ENCODE measurements at places on chromosomes 1 and 21.
A peak's percentile ranks its signal among the peaks of the same experiment; 100 is the strongest.

GRCh38 chr1:21952786-21953520 is 15.8 kb upstream of the HSPG2 start:
- DNase-seq, result no peak

DNA sequence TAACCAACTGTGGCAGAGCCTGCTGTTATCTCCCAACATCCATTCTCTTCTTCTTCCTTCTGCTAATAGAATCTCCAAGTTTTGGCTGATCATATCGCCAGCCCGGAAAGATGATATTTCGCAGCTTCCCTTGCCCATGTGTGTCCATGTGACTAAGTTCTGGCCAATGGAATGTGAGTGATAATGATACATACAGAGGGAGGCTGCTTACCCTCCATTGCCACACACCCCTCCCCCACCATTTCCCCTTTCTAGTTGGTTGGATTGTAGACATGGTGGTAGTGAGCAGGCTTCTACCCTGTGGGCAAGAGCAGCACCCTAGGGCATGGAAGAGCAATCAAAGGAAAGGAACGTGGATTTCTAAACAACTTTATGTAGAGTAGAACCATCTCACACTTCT is 48.8 kb downstream of the SLC9C2 start:
- DNase-seq, result no peak

- DNase-seq, result peak; percentile 37
These were observed 9.0 kb downstream of the PRDX1 start for GRCh38 chr1:45512641-45513054.

DNA sequence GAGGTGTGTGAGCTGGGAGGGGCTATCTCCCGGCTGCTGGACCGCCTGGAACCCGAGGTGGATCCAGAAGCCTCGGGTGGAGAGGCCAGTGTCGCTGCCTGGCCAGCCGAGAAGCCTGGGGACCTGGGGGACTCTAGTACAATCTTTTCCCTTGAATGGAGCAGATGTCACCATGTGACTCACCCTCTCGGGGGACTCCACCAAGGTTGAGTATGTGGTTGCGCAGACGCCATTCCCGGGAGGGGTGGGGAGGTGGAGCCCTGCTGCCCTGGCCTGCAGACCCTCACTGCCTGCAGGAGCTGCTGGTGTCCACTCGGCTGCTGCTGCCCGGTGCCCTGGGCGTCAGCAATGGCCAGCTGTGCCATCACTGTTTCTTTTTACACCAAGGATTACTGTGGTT is 40.3 kb downstream of the TP73 start:
- no peak for DNase-seq

DNA sequence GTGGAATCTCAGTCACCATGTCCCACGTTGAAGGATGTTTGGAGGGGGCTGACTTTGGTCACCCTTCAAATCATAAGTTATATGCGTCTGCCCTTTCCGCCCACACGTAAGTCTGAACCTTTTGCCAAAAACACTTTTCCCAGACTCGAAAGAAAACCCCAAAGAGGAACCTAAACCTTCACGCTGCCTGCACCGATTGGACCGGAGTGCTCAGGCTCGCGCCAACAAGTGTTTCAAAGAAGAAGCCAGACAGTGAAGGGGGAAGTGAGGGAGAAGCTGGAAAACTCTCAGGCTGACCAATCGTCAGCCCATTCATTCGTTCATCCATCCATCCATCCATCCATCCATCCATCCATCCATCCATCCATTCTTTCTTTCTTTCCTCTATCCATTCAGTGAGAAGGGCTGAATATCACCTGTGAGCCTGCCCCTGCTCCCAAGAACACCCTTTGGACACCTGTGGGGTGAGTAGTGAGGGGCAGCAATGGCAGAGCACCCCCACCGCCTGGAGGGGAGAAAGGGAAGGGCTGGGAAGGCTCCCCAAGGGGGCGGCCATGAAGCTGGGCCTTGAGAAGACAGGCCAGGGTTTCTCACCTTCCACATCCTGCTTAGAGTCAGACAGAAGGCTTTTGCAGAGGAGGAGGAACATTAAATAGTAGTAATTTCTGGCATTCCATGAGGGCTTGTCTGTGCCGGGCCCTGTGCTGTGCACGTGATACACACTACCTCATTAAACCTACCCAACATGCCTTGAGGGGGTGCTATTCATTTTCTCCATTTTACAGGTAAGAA is 27.1 kb upstream of the RUNX3 start:
- DNase-seq, result no peak

DNA sequence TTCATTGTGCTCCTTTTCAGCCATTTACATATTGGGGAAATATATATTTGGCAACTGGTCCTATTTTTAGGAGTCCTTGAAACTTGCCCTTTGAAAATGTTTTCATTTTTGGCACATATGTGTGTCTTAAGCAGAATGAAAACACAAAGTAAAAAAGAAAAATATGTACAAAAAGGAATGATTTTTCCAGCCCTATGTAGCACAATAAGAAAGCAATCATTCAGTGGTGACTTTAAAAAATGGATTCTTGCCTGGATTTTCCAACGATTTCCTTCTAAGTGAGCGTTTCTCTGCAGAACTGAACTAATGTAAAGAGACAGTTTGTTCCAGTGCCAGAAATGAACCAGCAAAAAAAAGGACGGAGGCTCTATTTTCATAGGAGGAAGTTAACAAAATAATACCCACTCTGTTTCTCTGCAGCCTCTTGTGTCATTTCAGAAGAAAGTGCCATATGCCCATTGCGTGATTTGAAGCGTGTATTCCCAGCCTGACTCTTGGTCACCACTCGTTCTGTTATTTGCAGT is 340.1 kb downstream of the SETD4 start:
- no peak for DNase-seq

GRCh38 chr1:201205036-201205435 is 14.4 kb downstream of the IGFN1 start:
- no peak for DNase-seq

DNA sequence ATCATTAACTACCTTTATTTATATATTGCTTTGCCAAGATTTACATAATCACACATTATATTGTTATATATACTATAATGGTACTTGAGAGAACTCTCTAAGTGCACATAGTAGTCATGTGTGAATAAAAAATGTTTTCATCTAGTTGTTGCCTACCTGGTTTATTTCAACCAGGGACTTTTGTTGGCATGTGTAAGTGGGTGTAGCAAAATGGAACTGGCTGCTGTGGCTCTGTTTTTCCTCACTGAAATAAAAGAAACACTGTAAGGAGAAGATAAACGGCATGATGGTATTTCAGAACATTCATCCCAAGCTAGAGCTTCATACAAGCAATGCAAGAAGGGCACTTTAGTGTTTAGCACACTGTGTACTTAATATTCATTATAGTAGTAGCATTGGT is 14.9 kb downstream of the RBBP4 start:
- DNase-seq, result no peak

DNA sequence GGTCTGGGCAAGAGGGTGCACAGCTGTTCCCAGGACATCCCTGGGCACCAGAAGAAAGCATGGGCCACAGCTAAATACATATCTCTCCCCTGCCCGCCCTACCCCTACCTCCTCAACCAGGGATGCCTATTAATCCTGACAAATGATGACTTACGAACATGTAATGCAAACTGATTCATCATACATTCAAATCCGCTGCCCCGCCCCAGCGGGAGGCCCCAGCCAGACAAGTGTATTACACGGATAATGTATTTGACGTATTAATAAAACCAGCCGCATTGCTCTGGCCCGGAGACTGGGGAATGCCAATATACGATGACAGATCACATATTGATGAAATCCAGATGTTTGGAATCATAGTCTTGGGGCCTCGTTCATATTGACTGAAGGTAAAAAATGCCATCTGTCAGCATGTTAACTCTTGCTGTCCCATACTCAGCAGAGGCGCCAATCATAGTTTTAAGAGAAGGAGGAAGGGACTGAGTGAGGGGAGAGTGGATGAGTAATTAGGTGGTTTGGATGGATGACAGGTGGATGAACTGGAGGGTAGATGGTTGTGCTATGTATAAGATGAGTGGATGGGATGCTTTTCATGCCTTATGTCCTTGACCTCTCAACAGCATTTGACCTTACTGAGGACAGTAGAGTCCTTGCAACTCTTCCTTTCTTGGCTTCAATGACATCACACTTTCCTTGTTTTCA is 68.2 kb downstream of the TMEM53 start:
- DNase-seq, result no peak

GRCh38 chr1:201911826-201912571 is 23.3 kb downstream of the SHISA4 start:
- no peak for DNase-seq

- DNase-seq, result no peak
These were observed 3.6 kb downstream of the KIAA0040 start for GRCh38 chr1:175188936-175189335.

- DNase-seq, result no peak
These were observed 468.5 kb downstream of the PCP4 start for GRCh38 chr21:40335704-40336103.

- DNase-seq, result no peak
These were observed 18.7 kb upstream of the PTGFR start for GRCh38 chr1:78471890-78472620.

DNA sequence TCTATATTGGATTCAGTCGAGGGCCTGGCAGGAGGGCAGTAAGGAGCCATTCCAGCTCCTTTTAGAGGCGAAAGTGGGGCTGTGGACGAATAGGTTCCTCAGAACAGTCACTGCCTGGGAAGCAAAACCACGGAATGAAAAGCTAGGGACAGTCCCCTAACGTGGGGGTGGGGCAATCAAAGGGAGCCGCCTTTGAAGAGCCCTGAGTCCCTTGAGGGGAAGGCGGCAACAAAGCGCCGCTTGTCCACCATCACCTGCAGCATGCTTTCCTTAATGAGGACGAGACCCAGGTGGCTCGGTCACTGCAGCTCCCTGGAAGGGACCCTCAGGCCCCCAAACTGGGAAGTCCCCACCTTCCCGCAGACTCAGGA is 184.7 kb downstream of the ETS2 start:
- no peak for DNase-seq

- DNase-seq, result no peak
These were observed 6.1 kb upstream of the MASP2 start for GRCh38 chr1:11052839-11053757.

DNA sequence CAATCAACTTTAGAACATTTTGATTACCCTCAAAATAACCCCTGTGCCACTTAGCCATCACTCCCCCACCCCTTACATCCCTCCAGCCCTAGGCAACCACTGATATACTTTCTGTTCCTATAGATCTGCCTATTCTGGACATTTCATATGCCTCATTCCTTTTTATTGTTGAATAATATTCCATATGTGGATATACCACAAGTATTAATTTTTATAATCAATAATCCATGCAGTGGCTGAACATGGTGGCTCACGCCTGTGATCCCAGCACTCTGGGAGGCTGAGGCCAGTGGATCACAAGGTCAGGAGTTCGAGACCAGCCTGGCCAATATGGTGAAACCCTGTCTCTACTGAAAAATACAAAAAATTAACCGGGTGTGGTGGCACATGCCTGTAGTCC is 20.1 kb upstream of the MED18 start:
- no peak for DNase-seq

DNA sequence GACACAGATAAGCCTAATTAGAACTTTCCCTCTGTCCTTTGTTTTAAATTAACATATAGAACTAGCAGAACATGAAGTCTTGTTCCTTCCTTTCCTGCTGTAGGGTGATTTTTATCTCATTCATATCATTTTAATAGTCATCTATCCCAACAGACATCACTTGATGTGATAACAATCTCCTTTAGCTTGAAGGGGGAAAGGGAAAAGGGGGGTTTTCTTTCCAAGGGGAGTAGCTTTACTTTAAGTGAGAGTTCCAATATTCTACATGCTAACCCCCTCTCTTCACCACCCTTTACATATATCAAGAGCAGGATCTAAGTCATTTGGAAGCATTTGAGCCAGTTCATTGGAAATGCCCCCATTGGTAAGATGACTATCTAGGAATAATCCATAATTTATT is 241.9 kb downstream of the HHIPL2 start:
- no peak for DNase-seq

DNA sequence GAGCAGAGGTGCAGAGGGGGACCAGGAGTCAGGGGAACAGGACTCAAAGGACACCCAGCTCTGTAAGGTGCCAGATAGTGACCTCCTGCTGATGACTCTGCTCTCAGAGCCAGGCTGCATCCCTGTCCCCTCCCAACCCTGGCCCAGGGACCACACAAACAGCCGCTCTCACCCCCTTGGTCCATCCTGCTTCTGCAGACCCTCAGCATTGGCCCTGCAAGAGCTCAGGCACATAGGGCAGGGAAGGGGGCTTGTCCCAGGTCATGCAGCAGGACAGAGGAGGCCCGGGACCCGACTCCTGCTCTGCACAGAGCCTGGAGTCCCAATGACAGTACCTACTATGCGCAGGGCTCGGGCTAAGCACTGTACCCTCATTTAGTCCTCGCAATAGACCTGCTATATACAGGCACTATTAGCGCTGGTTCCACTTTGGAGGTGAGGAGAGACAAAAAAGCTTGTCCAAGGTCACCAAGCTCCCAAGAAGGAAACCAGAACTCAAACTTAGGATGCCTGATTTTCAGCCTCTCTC is 15.7 kb downstream of the EPHA2 start:
- DNase-seq, result no peak

DNA sequence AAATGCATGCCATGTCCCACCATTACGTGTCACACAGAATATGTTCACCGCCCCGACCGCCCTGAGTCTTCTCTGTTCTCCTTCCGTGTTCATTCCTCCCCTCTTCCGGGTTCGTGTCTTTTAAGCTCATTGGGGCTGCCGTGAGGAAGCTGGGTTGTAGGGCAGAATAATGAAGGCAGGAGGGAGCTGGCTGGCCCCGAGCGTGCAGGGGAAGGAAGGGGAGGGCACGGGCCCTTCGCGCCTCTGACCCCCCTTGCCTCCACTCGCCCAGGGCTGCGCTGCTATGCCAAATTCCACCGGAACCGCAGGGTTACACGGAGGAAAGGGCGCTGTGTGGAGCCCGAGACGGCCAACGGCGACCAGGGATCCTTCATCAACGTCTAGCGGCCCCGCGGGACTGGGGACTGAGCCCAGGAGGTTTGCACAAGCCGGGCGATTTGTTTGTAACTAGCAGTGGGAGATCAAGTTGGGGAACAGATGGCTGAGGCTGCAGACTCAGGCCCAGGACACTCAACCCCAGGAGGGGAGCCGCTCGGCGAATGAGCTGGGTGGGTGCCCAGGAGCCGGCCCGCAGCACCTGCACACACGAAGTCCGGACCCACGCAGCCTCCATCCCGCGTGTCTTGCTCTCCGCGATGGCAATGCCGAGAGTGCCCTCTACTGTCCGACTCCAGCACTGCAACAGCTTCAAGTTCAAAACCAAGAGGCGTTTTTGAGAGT is 16.5 kb upstream of the AGTRAP start:
- DNase-seq, result peak; percentile 76

GRCh38 chr21:38777531-38777930 is 28.2 kb upstream of the ETS2 start:
- no peak for DNase-seq

GRCh38 chr1:76340056-76340455 is 265.5 kb downstream of the ST6GALNAC3 start:
- DNase-seq, result no peak
